ENCODE measurements at places on chromosomes 1 and 21.

GRCh38 chr21:39334611-39335010, 14.3 kb downstream of the HMGN1 start:
- no peak for DNase-seq

DNA sequence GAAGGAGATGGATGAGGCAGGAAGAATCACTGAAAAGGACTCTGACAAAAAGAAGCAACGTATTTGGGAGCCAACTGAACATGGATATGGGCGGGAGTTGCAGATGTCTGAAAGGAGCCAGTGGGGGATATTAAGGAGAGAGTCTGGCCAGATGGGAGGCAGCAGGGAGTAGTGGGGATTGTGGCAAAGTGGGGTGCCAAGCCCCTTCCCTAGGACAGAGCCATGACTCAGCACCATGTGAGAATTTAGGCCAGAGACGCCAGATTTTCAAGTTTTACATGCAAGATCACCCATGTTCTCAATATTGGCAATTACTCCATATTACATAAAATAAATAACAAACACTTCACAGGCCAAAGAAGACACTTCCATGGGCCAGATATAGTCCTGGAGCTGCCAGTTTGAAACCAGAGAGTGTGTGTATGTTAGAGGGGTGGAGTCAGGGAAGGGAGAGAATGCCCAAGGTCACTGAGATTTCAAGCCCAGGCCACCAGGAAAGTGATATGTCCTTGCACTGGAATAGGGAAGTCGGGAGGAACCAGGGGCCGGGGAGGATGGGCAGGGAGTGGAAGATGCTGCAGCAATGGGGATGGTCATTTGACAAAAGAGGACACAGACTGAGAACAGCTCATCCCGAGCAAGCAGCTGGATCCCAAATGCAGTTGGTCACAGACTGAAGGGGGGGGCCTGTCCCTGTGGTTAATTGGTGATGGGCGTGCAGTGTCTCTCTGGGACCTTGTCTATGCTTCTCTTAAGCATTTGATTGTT, 23.5 kb downstream of the TMEM51 start:
- no peak for DNase-seq

DNA sequence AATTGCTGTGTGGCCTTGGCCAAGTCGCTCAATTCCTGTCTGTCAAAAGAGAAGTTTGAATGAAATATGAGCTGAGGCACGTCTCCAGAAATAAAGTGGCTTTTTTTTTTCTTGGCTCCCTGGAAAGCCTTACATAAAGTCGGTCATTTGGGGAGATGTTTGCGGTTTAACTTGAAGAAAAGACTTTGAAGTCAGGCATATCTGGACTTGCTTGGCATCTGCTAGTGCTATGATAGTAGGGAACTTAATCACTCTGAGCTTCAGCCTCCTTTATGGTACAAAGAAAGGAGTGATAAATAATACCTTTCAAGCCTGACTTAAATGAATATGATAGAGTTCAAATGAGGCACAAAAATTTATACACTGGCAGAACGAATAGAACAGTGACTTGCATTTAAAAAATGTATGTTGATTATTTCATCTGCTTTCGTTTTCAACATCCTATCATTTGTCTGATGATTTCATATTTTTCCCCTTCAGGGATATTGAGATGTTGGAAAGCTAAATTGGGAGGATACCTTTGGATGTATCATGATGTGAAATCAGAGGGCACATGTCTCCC, 60.2 kb downstream of the FASLG start:
- no peak for DNase-seq

GRCh38 chr1:210505601-210506496, 177.1 kb downstream of the HHAT start:
- no peak for DNase-seq

DNA sequence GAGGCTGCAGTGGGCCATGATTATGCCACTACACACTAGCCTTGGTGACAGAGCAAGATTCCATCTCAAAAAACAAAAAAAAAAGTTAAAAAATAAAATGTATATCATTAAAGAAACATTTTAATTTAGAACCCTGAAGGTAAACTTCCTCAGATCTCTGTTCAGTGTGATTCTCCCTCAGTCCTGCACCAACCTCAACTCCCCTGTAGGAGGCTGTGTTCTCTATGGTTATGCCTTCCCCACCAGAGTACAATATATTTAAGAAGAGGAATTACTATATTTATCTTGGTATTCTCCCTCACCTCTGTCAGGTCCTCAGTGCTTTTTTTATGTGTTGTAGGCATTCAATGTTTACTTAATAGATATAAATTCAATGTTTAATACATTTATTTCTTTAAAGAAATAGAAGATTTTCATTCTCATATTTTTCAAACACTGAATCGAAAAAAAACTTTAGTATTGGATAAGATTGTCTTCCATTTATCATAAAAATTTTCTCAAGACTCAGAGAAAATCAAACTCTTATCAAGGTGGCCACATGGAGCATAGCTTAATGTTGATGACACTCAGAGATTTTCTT, 4.8 kb upstream of the LRRC8B start:
- DNase-seq: no peak
